ENCODE measurements at places on chromosomes 1 and 21.

DNA sequence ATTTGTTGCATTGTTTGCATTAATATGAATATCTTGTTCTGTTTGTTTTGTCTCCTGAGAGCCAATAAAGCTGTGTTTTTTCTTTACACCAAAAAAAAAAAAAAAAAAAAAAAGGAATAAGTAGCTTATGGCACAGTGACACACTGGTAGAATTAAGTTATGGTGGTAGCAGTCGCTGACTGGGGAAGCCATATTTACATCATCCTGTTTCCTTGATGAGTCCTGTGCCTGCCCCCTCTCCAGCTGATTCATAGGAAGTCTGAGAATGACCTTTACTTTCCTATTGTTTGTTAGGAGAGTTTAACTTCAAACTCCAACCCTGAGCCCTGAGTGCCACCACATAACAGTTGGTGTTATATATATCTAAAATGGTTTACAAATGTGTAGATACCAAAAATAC is 62.2 kb downstream of the OBSCN start:
- no peak for DNase-seq

GRCh38 chr1:82015444-82015843 is 214.7 kb downstream of the ADGRL2 start:
- DNase-seq = no peak

GRCh38 chr1:24203404-24203803 is 16.3 kb upstream of the IFNLR1 start:
- DNase-seq = no peak

DNA sequence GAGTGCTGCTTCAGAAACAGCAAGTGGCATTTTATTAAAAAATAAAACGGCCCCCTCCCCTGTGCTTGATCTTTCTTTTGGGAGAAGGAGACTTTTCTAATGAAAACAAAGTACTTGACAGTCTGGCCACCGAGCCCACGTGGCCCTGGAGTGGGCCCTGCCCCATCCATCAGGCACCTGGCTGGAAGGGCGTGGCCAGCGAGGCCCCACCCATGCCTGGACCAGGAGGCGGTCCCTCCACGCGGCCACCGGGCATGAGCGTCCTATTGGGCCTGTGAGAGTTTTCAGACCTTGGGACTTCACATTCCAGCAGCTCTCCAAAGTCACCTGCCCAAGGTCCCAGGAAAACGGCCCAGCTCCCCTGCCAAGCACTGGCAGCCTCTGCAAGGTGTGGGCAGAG is 144.7 kb downstream of the CASZ1 start:
- no peak for DNase-seq

- no peak for DNase-seq
Observed at GRCh38 chr1:53987880-53988279, 30.1 kb downstream of the LDLRAD1 start.
